ENCODE measurements at places on chromosomes 16 and 17.
A peak's percentile ranks its signal among the peaks of the same experiment; 100 is the strongest.

DNA sequence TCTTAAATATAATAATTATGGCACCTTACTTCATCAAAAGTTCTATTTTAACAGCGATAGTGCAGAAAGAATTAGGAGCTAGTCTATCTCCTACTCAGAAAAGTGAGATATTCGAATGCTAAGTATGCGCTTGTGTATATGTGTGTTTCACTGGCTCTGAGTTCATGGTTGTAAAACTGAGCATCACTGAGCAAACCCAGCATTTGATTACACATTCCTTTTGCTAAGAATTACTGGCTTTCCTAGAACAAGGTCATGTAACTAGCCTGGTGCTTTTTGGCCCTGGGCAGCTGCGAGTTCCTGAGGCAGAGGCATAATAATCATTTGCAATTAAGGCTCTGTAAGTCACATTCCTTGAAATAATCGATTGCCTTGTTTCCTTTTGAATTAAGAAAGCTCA is 157.2 kb downstream of the SNX29 start:
- no peak for DNase-seq

DNA sequence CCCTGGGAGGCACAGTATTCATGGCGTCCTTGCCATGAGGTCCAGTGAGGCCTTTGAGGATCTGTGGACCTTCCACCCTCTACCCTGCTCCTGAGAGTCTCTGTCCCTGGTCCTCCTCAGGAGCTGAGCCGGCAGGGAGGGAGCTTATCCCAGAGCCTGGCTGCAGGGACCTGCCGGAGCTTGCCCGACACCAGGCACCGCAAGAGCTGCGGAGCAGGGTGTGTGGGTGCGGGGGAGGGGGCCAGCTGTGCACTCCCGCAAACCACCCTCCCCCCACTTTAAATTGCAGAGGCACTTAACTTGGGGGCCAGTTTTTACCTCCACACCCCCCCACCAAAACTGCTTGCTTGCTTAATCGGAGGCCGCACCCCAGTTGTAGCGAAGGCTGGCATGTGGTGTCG is 609 bp upstream of the ZNF750 start:
- DNase-seq, result no peak

DNA sequence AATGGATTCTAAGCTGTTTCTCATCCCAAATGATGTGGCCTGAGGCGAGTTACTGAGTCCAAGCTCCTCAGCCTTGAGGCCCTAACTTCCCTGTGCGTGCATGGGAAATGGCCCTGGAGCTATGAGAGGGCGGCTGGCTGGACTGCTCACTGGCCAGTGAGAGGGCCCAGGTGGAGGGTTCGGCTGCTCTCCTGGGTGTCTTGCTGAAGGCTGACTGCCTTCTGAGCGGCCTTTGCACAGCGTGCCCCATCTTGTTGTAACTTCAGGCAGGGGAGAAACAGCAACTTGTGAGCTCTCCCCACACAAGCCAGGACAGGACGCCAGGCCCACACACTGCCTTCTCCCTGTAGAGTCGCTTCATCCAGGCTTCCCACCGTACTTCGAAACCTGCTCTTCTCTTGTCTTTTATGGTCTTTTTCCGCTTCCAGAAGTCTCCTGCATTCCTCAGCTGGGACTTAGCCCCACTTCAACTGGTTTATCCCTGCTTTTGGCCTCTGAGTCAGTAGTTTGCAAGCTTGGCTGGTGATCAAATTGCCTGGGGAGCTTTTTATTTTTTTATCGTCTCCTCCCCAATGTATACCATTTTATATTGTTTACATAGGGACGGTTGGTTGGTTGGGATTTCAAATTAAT is 13.3 kb downstream of the CDH3 start:
- no peak for DNase-seq

GRCh38 chr17:63681530-63681929 is 18.4 kb downstream of the LIMD2 start:
- DNase-seq, result no peak

GRCh38 chr17:35432176-35433074 is at the start of gene SLFN12:
SLFN12 (minus strand) TSS chr17:35432500; CDS start chr17:35423028, 9,472 bp downstream.
- no peak for DNase-seq

DNA sequence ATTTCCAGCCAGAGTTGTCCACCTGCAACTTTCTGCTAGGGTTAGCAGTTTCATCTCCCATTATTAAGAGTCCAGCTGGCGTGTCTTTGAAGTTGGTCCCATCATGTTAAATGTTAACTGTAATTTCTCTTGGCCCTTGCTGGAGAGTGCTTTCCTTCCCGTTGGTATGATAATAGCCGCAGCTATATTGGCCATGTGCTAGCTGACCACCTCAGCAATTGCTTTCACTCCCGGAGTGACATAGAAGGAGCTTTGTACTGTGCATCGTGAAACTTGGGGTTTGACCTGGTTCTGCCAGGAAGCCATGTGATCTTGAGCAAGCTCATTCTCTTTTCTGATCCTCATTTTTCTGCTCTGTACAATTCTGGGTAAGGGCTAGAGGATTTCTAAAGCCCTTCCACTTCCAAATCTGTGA is 81.0 kb upstream of the TBX2 start:
- no peak for DNase-seq

GRCh38 chr17:77281122-77281903 is 140.5 kb downstream of the SEC14L1 start:
- DNase-seq, result peak; percentile 75

DNA sequence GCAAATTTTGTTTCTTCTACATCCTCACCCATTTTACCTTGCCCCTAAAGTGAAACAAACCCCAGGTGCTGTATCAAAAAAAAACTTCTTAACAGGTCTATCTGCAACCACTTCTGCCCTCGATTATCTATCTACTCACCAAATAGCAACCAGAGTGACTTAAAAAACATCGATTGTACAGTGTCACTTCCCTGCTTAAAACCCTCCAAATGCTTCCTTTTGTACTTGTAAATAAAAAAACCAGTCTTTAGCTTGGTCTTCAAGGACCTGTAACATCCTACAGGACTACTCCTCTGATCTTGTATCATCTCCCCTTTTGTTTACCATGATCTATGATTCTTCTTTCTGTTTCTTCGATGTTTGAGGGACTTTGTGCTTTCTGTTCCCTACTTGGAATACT is 82.7 kb upstream of the CORO6 start:
- no peak for DNase-seq

GRCh38 chr16:50308237-50308965 is 42.0 kb downstream of the ADCY7 start:
- DNase-seq, result no peak

DNA sequence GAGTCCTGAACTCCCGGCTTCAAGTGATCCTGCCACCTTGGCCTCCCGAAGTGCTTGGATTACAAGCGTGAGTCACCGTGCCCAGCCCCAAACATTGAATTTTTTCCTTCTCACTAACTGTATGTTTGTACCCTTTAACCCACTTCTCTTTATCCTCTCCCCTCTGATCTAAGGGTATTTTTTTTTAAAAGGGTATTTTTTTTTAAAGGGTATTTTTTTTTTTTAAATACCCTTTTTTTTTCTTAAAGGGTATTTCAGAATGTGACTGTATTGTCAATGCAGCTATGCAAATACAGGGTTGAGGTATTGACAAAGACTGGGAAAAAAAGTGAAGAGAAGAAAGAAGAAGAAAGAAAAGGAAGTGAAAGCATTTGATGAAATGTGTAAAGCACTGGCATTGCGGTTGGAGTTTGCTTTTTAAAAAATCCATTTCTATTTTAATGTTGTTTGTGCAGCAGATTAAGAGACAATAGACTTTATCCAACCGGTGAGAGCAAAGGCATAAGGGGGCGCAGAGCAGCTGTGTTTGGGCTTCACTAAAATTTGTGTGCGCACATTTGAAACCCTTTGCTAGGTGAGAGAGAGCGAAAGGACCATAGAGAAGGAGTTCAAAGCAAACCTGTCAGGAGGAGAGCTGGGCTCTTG is 42.4 kb downstream of the SYT17 start:
- DNase-seq, result no peak

GRCh38 chr16:88329726-88330700 is 52.7 kb upstream of the ZNF469 start:
- DNase-seq, result no peak

GRCh38 chr17:80722661-80723060 is 178.0 kb downstream of the RPTOR start:
- DNase-seq, result no peak

DNA sequence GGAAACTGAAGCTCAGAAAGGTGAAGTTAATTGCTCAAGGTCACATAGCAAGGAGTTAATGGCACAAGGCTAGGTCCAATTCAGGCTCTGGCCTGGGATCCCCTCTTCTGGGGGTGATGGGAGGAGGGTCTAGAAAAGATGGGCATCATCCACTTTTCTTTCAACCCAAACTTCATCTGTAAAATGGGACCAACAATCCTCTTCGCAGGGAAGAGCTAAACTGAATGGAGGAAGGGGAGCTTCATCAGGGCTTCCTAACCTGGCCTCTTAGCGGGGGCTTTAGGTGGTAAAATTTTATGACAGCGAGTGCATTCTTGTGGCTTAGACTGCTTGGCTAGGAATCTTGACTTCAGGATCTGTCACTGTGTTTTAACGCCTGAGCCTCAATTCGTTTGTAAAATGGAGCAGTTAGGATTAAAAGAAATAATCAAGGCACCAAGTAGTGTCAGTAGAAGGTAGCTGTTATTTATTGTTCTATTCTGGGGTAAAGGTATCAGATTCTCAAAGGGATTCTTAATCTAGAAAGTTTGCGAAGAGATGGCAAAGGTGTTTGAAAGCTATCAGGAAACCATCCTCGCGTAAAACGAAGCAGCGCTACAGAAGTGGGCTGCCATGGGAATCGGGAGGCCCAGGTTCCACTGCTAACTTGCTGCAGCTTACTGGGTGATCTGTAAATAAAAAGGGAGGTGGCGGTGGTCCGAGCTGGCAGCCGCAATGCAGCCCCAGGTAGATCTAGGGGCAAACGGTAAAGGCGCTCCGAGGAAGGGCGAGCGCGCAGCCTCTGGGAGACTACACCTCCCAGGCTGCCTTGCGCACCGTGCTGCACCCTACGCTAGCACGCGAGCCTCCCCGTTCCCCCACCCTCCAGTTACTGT is 1.5 kb upstream of the SRCAP start:
- DNase-seq, result peak; percentile 5

DNA sequence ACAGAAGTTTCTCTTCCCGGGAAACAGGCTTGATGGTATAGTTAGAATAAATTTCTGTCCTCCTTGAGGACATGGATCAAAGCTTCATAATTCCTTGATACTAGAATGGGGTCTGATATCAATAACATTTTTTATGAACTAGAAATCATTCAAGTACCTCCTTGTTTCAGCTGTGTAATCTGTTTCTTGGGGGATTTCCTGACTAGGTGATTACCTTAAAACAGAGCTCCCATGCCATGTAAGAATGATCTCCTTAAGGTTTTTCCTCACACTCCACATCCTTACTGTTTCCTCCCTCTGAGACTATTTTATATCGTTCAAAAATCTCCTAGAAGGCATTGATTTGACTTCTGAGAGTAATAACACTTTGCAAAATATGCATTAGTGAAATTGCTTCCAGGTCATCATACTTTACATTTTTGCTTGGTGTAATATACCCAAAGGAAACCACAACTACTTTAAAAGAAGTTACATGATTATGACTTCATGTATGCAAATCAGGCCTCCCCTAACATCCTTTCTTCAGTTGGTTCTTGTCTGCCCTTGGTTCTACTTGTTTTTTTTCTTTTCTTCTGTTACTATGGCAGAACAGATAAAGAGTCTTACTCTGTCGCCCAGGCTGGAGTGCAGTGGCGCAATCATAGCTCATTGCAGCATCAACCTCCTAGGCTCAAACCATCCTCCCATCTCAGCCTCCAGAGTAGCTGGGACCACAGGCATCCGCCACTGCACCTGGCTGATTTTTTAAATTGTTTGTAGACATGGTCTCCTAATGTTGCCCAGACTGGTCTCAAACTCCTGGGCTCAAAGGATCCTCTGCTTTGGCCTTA is 388.8 kb downstream of the ZFHX3 start:
- no peak for DNase-seq

- no peak for DNase-seq
Measured at GRCh38 chr17:67168496-67168895, 76.5 kb downstream of the HELZ start.

DNA sequence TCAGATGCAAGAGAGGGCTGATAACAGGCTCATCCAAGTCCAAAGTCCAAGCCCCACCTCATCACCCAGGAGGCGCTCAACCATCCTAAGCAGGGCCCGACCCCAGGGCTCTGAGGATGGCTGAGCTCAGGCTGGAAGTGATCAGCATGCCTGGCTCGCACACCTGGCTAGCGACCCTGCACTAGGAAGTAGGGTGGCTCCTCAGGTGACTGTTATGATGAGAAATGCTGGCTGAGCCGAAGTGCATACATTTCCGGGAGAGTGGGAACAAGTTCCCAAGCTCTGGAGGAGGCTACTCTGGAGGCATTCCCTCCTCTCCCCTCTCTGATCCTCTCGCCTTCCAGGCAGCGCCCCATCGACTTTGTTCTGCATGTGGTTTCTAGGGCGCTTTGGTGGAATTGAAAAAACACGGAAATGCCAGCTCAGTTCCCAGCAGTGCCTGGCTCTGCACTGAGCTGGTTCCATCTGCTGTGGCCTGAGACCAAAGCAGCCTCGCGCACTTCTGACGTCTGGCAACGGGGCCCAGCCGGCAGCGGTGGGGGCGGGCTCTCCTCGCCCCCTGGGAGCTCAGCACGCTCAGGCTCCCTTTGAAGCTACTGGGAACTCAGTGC is 130.3 kb downstream of the IRF8 start:
- DNase-seq, result peak; percentile 54

- no peak for DNase-seq
Measured at GRCh38 chr17:45338996-45339535, 22.2 kb upstream of the MAP3K14 start.

DNA sequence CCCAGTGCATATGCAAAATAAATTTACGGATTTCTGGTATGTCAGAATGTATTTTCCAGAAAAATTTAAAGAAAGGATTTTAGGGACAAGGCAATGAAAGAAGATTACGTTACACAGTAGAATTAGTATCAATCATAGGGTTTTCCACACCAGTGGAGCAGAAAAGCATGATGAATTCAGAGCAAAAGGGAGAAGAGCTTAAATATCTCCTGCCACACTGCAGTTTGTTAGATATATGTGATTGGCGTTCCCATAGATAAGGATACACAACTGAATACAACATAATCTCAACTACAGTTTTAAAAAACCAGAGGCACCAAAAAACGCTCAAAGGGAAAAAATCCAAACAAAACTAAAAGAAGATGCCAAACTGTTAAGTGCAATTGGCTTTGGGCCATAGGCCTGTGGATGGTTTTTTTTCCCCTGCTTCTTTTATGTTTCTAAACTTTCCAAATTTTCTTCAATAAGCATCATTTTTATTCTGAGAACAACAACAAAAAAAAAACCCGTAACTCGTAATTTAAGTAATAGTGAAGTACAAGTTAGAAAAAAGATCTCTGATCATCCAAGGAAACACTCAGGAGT is 22.3 kb downstream of the MARF1 start:
- DNase-seq, result no peak

All from Caco-2 (cell line).